G401 (cell line): ENCODE measurements at places on chromosomes 7 and 10. TPM values are rescaled to one million over a fixed set of nuclear protein-coding genes. Genes with fewer than 3 reads are reported as not detected.

SEMA3E gene
- total RNA-seq: 0.47 and 1.2 TPM in 2 replicates

OR2A1 gene
- total RNA-seq: not detected in 2 replicates

GSTO2 gene
- 16.6 and 37.4 TPM in 2 replicates for total RNA-seq

GRCh38 chr7:47248797-47249196, 333.1 kb downstream of the TNS3 start:
- DNase-seq: no peak

DNA sequence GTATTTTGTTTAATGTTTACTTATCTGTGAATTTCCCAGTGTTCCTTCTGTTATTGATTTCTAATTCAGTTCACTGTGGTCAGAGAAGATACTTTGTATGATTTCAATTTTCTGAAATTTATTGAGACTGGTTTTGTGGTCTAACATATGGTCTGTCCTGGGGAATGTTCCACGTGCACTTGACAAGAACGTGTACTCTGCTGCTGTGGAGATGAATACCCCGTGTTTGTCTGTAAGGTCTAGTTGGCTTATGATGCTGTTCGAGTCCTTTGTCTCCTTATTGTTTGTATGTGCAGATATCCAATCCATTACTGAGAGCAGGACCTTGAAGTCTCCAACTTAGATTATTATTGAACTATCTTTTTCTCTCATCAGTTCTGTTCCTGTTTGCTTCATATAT, 371.5 kb upstream of the MYO3A start:
- DNase-seq: peak; percentile 69

DNA sequence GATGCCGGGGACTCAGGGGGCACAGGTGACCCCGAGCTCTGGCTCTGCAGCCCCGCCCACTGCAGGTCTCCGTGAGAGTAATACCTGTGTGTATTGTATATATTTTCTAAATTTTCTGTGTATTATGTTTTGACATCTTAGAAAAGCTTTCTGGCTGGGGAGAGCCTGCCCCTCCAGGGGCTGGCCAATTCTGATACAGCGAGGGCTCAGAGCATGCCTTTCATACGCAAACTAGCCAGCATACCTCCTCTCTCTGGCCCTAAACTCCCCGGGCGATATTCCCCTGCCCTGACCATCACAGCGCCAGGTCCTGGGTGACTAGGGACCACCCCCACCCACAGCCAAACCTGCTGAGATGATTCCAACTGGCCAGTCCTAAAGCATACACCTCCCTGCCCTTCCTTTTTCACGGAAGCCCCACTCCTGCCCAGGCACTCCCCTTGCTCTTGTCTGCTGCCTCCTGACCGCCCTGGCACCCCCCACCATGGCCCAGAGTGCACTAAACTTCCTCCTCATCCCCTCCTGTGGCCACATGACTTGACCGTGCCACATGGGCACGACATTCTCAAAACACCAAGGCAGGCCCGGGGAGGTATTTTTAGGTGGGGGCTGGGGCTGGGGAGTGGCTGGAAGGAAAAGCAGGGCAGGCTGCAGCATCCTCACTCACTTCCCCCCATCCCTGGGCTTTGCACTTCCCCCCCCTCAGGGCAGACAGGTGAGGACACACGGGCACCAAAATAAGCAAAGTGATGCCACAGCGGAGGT, 61.5 kb downstream of the INSIG1 start:
- DNase-seq: no peak

DNA sequence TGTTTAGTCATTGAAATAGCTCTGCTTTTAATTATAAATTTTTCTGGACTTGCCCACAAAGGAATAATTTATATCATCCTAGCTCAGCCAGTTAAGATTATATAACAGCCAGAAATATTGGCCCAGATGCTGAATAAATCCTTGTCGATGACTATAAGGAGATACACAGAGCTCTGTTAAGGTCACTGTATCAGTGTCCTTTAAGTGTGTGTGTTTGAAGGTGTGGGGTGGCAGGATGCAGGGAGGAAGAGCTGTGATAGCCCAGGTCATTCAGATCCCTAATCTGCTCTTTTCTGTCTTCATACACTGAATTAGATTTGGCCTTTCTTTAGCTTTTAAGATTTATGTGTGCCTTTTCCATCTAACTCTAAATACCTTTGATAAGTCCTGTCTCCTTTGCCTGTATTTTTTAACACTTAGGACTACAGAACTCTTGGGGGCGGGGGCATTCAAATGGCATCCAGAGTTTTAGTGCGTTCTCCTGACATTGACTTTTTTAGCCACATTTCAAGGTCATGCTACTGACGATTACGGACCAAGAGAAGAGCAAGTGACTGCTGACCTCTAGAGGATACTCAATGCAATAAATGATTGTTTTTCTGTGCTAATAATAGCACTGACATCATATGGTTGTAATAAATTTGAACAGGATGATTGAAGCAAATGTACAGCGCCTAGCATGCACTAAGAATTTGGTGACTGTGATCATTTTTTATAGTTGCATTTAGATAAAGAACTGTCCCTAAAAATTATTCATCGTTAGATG, 172.3 kb downstream of the CACNB2 start:
- peak; percentile 81 for DNase-seq

- no peak for DNase-seq
Measured at GRCh38 chr7:131466735-131467365, 89.6 kb downstream of the PODXL start.

- DNase-seq: no peak
Measured at GRCh38 chr10:104505521-104506042, 135.5 kb upstream of the SORCS3 start.

- no peak for DNase-seq
Measured at GRCh38 chr7:128056901-128057300, 25.7 kb upstream of the LRRC4 start.
